ENCODE measurements at places on chromosomes 12 and 14.

GRCh38 chr14:34180434-34180833 lies 229.6 kb upstream of the EGLN3 start:
- DNase-seq: no peak

GRCh38 chr12:51023625-51024382 lies 2.4 kb downstream of the SLC11A2 start:
- no peak for DNase-seq

DNA sequence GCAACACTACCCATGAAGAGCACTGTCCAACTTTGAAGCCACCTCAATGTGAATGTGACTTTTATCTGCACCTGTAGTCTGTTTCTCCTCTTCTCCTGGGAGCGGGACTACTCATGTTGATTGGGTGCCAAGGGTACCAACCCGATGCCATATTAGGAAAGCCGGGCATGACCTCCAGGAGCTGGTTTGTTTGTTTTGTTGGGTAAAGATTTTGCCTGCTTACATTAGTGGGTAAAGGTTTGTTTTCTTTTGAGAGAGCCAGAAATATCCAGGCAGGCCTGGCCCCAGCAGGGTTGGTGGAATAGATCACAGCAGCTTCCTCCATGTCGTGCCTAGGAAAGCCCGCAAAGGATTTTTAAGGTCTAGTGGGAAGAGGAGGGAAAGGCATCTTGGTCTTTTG lies 19.7 kb upstream of the ITPK1 start:
- DNase-seq: no peak

DNA sequence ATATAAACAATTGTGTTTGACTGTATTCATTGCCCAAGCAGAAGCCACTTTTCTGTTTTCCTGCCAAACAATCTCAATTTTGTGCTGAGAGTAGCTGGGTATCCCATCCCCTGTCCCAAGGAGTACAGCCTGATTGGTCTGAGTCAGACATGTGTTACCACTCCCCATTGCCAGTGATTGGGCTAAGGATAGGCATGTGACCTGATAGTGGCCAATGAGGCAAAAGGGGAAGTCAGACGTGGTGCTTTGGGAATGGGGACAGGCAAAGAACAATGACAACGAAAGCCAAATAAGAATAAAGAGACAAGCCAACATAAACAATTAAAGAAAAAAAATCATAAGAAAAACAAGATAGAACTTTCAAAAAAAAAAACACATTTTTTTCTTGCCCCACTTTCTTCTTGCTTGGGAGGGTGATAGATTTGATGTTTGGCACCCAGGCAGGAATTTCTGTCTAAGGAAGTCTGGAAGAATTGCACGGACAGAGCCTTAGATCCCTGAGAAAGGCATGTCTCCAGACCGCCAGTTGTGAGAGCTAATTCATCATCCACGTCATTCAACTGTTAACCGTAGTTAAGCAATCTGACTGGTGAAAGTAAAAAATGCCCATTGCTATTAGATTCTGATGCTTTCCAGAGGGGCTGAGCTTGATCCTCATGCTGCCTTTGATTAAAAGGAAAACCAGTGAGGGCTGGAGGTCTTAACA lies 626.6 kb upstream of the TMEM132C start:
- DNase-seq: no peak

- no peak for DNase-seq
Measured at GRCh38 chr14:105636935-105637334, 110.6 kb downstream of the TMEM121 start.

DNA sequence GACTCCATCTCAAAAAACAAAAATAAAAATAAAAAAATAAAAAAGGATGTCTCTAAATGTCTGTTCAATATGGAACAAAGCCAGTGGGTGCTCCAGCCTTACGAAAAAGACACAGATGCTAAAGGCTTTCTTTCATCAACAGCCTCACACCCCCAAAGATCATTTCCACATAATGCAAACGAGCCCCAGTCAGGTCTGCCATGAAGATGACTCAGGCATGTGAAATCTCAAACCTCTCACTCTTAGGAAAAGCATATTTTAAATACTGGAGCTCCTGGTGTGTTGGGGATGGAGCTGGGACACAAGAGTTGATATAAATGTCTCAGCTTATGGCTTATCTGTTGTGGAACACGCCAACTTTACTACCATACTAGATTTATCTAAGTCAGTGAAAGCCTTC lies 49.9 kb upstream of the PLXNC1 start:
- no peak for DNase-seq

GRCh38 chr12:9741726-9742125 lies 8.8 kb upstream of the CLECL1 start:
- DNase-seq: no peak

- DNase-seq: no peak
Measured at GRCh38 chr14:24219080-24219479, 3.2 kb upstream of the MDP1 start.

GRCh38 chr12:119157528-119157927 lies 21.2 kb upstream of the HSPB8 start:
- no peak for DNase-seq

GRCh38 chr14:74401504-74402241 lies 24.3 kb downstream of the SYNDIG1L start:
- DNase-seq: no peak

DNA sequence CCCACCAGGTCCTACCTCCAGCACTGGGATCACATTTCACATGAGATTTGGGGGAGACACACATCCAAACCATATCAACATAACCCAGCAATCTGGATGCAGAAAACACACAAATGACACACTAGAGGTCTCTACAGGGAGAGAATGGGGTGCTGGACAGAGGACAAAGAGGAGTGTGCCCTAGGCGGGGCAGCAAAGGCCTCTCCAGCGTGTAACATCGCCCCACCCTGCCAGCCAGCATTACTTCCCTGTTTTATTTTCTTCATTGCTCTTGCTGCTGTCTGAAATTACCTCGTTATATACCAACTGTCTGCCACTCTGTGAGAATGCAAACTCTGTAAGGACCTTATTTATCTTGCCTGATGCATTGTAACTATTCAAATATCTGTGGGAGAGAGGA lies 61.1 kb downstream of the RIMBP2 start:
- no peak for DNase-seq

DNA sequence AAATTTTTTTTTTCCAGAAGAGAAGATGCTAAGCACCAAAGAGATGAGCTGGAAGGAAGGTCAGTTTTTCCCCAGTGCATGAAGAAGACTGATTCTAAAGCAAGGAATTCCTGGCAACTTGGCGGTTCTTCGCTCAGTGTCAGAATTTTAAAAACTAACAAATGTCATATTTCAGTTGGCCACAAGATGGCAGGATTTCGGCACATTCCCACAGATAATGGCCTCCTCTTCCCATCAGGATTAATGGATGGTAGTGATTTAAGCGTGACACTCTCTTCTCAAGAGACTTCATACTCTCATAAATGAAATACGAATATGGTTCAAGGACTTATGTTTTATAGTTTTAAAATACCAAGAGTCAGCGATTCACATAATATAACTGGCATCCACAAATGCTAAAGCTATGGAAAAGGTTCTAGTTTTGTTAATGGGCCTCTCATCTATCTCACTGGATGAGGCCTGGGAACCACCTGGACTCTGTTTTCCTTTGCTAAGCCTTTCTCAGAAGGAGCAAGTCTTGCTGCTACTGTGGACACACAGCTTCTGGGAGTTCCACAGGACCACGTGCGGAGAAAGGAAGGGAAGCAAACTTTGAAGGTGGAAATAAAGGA lies 46.1 kb upstream of the PTPRO start:
- DNase-seq: no peak

DNA sequence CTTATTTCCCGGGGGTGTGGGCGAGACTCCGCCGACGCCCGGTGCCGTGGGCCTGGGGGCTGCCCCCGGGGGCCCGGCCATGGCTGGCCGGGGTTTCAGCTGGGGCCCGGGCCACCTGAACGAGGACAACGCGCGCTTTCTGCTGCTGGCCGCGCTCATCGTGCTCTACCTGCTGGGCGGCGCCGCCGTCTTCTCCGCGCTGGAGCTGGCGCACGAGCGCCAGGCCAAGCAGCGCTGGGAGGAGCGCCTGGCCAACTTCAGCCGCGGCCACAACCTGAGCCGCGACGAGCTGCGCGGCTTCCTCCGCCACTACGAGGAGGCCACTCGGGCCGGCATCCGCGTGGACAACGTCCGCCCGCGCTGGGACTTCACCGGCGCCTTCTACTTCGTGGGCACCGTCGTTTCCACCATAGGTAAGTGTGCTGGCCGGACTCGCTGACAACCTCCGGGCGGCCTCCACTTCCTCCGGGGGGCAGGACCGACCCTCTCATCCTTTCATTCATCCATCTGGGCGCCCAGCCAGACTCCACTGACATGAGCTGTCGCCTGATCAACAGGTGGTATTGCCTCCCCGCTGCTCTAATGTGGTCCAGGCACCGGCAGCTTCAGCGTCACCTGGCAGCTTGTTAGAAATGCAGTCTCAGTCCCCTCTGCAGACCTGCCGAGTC lies 467 bp downstream of the KCNK13 start:
- no peak for DNase-seq

DNA sequence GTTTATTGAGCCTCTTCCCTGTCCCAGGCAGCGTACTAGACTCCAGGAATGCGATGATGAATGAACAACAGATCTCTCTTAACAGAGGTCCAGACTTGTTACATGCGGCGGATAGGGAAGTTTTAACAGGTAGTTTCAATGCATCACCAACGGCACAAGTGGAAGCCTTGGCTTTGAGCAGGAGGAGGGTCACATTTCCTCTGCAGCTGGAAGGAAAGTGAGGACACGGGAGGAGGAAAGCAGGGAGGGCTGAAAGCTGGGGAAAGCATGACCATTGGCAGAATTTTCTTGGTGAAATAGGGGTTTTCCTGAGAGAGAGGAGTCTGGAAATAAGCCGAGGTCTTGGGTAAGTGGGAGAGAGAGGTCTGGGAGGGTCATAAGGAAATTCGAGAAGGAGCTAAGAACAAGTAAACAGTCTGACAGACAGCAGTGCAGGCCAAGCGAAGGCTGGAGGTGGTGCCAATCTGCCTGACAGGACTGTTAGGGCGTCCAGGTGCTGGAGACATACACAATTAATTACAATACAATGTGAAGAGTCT lies 15.4 kb downstream of the BHLHE41 start:
- DNase-seq: no peak

DNA sequence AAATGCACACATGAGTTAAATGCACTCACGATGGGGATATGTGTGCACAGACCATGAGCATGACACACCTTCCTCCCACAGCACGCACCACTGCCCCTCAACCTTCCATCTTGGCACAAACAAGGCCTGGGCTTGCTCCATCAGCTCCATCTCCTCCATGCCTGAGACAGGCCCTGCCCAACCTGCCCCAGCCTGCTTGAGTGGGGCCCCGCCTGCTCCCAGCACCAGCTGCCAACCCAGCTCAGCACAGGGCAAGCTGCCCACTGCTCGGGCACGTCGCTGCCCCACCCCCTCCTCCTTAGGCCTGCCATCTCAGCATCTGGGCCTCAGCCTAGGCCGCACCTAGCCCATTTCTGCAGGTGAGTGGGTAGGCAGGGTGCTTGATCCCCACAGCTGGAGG lies 27.6 kb upstream of the KRT78 start:
- DNase-seq: no peak

DNA sequence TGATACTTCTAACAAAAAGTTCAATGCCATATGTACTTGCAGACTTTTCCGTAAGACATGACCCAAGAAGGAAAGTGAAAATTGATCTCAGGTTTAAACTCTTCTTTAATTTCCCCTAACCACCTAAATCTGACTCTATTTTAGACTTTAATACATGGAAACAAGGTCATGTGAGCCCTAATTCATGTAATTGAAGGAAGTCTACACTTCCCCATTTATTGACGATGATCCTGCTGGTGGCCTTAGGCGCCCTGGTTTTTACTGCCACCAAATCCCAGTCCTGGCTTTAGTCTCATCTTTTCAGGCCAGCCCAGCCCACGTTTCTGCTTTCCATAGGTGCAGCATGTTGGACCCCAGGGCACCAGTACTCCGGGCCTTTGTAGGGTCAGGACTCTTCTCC lies 157.9 kb downstream of the PELI2 start:
- DNase-seq: no peak

- no peak for DNase-seq
Measured at GRCh38 chr14:63508033-63508432, 35.1 kb downstream of the PPP2R5E start.

GRCh38 chr12:1044199-1044598 lies 53.2 kb downstream of the ERC1 start:
- DNase-seq: no peak

DNA sequence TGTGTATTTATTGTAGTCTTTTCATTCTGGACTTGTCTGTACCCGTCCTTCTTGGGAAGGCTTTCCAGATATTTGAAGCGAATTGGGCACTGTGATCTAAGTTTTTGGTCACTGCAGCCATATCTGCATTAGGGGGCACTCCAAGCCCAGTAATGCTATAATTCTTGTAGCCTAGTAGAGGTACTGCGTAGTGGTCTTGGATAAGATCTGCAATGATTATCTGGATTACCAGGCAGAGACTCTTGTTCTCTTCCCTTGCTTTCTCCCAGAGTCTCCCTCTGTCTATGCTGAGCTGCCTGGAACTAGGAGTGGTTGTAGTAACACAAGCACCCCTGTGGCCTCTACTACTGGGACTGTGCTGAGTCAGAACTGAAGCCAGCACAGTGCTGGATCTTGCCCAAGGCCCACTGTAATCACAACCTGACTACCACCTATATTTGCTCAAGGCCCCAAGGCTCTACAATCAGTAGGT lies 30.0 kb downstream of the SLC38A2 start:
- DNase-seq: no peak

DNA sequence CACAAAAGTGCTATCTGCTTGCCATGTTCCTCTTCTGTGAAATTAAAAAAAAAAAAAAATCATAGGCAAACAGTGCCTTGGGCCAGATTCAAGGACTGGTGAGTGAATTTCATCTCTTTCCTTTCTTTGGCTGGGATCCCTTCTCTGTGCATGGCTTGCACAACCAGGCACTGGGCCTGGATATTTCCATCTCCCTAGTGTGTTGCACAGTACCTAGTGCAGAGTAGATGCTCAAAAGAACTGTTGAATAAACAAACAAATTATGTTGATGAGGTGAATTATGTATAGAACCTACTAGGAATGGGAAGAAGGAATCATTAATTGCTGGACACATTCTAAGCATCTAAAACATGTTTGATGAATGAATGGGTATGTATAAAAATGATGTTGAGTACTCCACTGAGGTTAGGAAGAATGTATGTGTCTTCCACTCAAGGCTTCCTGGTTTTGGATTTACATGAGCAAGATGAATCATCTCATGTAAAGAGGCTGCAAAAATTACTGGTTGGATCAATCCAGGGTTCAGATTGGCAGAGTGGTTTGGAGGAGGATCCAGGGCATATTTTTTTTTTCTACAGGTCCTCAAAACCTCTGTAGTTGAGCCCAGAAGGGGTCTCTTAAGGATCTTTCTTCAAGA lies 93.2 kb downstream of the EMP1 start:
- no peak for DNase-seq

- no peak for DNase-seq
Measured at GRCh38 chr14:105144666-105145380, 23.8 kb downstream of the JAG2 start.

- DNase-seq: no peak
Measured at GRCh38 chr12:22628228-22628627, 3.3 kb downstream of the ETNK1 start.

GRCh38 chr12:2641207-2641606 lies 153.6 kb upstream of the FKBP4 start:
- DNase-seq: no peak
